Activated naive CD8-positive, alpha-beta T cell treated with anti-CD3 and anti-CD28 coated beads, Interleukin-2, amount 50 U/mL, for 24 hours (primary cell): ENCODE measurements at places on chromosomes 6 and 20.

DNA sequence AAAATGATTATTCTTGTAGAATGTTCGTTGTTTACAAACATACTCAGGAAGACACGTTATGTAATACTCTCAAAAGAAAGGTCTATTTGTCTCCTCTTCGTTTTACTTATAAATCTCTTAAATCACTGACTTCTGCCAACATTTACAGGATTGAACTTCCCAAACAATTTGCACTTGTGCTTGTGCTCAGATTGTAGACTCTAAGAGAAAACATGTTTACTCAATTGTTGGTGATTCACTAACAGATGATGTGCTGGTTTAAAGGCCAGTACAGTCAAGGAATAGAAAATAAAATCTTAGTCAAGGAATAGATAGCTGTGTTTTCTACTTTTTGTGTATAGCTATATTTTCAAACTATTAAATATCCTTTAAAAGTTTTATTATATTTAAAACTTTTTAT is 172.8 kb downstream of the GJA1 start:
- no peak for DNase-seq

DNA sequence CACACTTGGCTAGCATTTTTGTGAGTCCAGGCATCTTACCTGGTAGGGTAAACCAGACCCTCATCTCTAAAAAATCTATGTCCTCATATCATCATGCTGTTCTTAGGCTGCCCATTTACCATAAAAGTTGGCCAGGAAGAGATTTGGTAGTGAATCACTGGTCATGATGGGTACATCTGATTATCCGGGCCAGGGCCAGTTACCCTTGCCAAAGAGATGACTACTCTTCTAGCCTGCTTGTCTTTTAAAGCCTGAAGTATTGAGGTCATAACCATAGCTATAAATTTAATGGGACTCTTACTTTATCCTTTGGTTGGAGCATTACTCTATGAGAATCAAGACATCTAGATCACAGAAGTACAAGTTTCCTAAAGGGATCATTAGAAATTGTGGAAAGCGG is 276.8 kb downstream of the TENT5A start:
- no peak for DNase-seq

DNA sequence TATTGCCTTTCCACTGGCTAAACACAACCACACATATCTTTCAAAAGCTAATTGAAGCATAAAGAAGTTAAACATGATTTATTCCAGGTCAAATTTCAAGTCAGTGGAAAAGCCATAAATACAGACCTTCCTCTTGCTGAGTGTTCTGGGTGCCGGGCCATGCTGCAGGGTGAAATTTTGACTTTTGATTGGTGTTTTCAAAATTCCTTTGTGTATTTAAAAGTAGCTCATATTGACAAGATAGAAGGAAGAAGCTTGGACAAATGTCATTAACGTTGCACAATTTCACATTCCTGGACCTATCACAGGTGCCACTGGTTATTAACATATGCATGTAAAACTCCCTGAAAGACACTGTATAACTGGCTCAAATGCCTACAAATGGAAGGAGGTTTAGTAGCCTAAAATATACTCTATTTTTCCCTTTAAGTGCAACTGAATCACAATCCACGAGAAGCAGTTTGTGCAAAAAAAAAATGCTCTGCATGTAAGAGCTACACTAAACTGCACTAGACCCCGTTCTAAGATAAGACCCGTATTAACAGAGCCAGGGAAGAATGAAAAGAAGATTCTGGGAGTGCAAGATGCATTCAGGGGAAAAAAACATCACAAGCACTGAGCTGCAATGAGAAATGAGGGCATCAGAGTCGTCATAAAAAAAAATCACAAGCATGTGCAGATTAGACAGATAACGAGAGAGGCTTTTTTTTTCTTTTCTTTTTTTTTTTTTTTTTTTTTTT is 30.4 kb downstream of the ATXN1 start:
- no peak for DNase-seq

DNA sequence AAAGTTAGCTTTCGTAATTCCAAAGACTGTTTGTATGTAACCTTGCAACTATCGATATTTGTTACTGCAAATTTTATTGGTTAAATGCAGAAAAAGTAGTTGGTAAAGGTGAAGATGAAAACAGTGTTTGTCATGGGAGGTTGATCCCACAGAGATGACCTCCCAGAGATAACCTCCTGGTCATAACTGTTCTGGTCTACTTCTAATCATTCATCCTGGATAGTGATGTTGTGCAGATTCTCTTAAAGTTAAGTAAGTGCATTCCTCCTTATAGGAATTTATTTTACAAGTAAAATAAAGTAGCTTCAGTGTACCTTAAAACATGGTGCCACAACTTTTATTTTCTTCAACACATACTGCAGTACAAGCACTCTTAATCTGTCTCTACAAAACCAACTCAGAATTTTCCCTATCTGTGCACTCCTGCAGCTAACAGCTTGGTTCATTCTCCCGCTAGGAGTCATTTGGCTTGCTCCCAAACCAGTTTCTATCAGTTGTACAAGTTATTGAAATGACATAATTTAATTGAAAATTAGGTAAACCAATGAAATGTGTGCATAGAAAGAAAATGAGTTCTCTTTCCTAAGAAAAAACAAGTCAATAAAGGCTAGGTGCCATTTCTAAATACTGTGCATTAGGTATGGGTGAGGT is 19.2 kb downstream of the METTL24 start:
- DNase-seq: no peak

GRCh38 chr6:164695896-164696295 is 613.5 kb downstream of the C6orf118 start:
- DNase-seq: no peak

DNA sequence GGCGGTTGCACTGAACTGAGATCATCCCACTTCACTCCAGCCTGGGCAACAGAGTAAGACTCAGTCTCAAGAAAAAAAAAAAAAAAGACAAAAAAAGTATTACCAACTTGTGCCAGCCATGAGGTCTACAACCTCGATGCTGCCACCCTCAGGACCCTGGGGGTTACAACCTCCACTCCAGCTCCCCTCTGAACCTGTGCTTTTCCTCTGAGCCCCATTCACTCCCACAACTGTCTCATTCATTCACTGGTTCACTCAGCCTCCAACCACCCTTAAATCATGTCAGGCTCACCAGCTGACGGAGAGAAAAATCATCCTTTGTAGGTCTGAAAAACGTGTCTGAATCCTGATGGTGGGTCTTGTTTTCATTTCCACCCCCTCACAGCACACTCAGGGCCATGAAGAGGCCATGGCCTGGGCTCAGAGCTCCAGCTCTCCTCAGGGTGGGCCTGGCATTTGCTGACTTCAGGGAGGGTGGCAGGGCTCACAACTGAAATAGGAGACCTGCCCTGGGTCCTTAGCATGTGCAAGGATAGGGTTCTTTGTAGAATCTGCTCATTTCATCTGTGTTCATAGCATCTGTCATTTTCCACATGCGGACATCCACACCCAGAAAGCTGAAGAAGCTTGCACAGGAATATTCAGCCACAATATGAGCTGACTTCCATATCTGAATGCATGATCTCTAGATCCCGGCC is 1.9 kb upstream of the ULBP1 start:
- DNase-seq: peak; percentile 40

DNA sequence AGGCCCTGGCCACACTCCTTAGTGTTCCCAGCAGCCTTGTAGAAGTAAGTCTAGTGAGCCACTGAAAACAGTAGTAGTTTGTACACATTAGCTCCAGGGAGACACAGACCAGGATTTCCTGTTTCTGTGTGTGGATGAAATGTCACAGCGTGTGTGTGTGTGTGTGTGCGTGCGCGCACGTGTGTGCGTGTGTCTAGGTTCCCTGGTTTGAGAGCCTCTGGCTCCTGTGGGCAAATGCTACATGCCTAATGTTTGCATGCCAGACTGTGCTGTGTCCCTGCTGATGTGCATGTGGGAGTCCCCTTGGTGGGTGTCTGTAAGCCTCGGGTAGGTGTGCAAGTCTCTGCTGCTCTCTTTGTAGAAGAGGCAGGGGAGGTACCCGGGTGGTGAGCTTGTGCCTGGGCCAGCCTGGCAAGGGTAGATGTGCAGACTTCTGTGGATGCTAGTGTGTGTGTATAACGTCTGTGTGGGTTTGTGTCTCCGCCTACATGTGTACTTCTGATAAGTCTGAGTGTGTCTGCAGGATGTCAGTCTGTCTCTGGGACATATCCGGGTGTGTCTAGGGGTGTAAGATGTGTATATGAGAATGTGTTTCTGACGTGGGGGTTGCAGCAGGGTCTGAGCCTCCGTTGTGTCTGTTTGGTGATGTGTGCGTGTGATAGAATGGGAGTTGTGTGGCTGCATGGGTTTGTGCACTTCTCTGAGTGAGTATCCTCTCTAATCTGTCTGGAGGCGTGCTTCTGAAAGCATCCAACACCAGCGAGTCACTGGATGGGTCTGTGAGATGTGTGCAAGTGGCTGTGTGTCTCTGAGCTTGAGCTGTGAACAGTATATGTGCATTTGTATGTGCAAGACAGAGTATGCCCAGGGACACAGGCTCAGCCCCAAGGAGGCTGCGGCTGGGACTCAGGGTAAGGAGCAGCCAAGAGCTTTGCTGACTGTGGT is 19.0 kb upstream of the TLDC2 start:
- no peak for DNase-seq

DNA sequence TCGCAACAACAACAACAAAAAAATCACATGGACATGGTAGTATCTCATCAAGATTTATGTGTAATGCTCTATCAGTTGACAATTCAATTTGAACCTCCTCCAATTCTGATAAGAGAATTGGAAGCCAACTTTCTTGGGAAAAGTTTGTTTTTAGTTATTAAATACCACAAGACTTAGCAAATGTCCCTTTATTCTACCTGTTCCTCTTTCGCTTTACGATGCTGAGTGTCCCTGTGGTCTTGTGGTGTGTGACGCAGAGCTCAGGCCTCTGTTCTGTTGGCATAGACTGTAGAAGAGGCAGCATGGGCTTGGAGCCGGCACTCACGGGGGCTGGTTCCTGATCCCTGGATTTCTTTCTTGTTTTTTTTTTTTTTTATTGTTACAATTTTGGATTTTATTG is 76.7 kb downstream of the PSMB1 start:
- no peak for DNase-seq

DNA sequence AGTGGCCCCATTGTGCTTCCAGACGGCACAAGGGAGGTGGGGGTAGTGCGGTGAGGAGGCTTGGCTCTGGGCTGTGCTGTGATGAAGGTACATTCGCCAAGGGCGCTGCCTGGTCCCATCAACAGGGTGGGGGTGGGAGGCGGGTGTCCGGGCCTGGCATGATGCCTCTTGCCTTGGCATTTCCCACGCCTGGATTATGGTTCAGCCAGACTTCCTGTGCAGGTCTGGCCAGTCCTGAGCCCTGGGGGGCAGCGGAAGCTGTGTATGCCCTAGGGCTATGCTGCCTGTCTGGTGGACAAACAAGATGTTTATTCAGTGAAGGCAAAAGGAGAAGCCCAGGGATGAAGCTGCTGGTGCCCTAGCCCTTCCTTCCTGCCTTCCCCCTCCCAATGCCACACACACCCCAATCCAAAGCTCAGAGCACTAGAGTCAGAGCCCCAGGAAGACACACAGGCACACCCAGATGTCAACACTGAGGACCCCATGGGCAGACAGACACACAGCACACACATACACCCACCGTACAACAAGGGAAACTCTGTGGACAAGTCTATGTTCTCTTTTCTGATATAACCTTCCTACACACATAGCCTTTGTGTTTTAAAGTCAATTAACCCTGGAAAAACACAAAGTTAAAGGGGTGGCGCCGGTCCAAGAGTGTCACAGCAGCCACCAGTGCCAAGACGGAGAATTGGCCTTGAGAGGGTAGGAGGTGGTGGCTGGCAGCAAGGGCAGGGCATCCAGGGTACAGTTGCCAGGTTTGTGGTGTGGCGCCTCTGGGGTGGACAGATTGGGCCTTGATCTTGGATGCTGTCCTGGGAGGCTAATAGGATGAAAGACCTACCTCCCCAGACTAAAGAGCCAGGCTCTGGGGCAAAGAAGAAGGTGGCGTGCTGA is 54.7 kb upstream of the SAYSD1 start:
- DNase-seq: no peak

- no peak for DNase-seq
Measured at GRCh38 chr6:220721-221475, 71.4 kb upstream of the DUSP22 start.

- DNase-seq: no peak
Measured at GRCh38 chr6:105607636-105608621, 205.0 kb upstream of the PREP start.

GRCh38 chr6:105991561-105992314 is 94.4 kb upstream of the PRDM1 start:
- DNase-seq: peak; percentile 32

DNA sequence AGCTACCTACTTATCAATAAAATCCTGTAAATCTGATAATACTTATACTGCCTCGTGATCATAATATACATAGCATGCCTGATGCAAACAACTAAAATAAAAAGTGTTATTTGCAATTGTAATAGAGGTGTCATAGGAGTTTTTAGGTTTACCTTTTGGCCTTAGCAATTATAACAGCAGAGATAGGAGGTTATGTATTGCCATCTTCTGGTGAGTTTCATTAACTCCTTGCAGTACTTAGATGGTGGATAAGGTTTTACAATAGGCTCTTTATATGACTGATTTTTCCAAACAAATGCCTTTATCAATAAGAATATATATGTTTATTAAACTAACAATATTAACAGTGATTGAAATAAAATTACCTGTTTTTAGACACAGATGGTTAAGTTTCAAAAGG is 27.8 kb upstream of the MYCT1 start:
- DNase-seq: no peak

GRCh38 chr6:32170294-32170693 is 5.6 kb downstream of the AGPAT1 start:
- DNase-seq: no peak

- DNase-seq: no peak
Measured at GRCh38 chr6:99356641-99357040, 7.2 kb upstream of the FAXC start.

DNA sequence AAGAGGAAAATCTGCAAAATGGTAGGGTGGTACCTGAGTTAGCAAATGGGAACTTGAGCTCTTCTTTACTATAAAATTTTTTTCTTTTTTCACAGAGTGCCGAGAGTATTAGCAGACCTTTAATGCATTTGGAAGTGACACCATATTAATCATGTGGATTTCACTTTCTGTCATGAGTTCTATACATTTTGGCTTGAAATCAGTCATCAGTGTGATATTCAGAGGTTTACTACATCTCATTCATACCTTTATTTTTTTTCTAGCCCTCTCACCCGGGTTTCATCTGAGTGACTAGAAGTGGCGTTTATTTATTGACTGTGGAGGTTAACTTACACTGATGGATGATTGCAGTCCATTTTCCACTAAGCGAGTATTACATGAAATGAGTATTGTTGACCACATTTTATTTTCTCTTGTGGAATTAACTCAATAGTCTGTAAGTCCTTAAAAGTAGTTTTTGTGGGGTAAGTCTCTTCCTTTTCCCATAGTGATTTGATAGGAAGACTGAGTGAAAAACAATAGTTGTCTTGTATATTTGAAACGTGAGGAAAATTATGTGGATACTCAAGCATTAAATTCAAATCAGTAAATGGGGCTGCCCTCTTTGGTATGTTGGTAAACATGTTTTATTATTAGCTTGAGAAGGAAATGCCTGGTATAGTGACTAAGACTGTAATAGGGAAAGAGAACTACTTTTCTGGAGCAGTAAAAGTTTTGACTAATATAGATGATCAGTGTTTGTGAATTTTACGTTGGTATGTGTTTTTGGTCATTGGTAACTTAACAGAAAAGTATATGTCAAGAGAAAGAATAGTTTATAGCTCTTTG is 55.5 kb downstream of the JARID2 start:
- no peak for DNase-seq
